ENCODE measurements at places on chromosomes 7 and 10.
A peak's percentile ranks its signal among the peaks of the same experiment; 100 is the strongest.

DNA sequence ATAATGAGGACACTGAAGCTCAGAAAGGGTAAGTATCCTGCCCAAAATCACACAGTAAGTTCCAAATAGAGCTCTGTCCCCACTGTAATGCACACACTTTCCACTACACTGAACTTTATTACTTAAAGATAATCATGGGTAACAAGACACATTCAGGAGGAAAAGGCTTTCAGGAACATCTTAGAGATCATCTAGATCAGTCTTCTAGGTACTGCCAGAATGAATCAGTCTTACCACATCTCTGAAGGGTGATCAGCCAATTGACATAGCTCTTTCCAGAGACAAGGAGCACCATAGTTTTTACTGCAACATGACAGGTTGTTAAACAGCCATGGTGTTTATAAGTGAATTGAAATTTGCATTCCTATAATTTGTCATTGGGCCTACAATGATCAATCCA lies 5.4 kb upstream of the HERPUD2 start:
- H3K4me3 ChIP-seq: no peak overlapping the region
- peaks cover 8% of the 10 kb centered on the region for H3K36me3 ChIP-seq
- H3K4me1 ChIP-seq: peaks cover 27% of the 10 kb centered on the region
- DNase-seq: no peak

DNA sequence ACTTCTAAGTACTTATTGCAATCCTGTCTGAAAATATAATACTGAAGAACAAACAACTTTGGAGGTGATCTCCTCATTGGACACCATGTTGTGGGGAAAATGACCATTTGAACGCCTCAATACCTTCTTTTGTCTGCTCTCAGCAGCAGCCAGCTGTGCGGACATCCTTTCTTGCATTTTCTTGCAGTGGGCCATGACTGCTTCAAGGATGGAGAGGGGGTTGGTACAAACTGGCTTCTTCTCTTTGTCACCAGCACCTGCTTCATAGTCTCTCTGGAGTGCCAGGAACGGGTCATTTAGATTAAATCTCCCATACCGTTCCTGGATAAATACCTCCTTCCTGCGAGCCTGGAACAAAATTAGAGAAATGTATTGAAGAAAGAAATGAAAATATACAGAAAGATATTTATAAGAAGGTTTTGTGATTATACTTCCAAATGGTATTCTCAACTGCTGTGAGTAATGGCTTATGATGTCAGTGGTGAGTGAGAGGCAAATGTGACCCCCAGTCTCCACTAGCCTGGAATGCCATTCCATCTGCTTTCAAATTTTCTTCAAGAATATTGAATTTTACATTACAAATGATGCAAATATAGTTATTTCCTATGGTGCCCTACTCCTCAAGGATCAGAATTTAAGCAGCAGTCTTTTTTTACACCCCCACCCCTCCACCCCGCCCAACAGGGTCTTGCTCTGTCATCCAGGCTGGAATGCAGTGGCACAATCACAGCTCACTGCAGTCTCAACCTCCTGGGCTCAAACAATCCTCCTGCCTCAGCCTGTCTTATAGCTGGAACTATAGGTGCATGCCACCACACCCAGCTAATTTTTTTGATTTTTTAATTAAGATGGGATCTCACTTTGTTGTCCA lies 62.4 kb downstream of the CTTNBP2 start:
- no peaks in the 10 kb centered on the region for H3K27me3 ChIP-seq
- no peak for DNase-seq
- H3K4me1 ChIP-seq: no peaks in the 10 kb centered on the region
- no peak overlapping the region for H3K4me3 ChIP-seq

DNA sequence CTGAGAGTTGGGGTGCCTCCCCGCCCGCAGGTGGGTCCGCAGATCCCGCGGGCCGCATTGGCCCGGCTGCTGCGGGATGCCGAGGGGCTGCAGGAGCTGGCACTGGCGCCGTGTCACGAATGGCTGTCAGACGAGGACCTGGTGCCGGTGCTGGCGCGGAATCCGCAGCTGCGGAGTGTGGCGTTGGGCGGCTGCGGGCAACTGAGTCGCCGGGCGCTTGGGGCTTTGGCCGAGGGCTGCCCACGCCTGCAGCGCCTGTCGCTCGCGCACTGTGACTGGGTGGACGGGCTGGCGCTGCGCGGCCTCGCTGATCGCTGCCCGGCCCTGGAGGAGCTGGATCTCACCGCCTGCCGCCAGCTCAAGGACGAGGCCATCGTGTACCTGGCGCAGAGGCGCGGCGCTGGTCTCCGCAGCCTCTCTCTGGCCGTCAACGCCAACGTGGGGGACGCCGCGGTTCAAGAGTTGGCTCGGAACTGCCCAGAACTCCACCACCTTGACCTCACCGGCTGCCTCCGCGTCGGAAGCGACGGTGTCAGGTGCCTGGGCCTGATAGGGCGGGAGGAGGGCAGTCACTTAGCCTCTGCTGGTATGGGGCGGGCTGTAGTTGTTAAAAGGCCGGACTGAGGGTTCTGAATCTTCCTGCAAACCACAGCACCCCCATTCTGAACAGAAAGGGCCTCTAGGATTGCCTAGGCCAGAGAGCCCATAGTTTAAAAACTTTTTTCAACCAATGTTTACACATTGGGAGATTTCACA lies 1.3 kb downstream of the FBXL15 start:
- H3K4me1 ChIP-seq: peaks cover 42% of the 10 kb centered on the region
- H3K36me3 ChIP-seq: peaks cover 17% of the 10 kb centered on the region

GRCh38 chr7:150891740-150892139 lies 39.4 kb downstream of the AOC1 start:
- H3K4me3 ChIP-seq: no peak overlapping the region
- H3K27ac ChIP-seq: no peak overlapping the region
- no peaks in the 10 kb centered on the region for H3K36me3 ChIP-seq
- no peak for DNase-seq
- H3K27me3 ChIP-seq: peaks cover 14% of the 10 kb centered on the region
- no peaks in the 10 kb centered on the region for H3K4me1 ChIP-seq

DNA sequence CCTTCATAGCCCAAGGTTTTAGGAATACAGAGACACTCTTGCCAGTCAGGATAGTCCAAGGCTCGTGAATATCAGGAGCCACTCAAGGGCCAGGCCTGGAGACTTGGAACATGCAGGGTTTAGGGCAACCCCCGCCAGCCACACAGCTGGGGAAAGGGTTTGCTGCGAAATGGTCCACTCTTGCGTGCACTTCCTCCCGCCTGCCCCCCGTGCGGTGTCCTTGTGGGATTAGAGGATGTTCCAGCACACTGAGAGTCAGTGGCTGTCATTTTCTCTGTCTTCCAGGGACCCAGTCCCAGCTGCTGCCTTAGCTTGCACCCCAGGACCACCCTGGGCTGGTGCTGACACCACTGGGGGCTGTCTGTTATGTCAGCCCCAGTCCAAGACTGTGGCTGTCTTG lies 38.5 kb downstream of the POR start:
- H3K27me3 ChIP-seq: no peaks in the 10 kb centered on the region
- no peak overlapping the region for H3K27ac ChIP-seq
- H3K36me3 ChIP-seq: peaks cover 6% of the 10 kb centered on the region
- no peak for DNase-seq
- H3K4me3 ChIP-seq: no peak overlapping the region

DNA sequence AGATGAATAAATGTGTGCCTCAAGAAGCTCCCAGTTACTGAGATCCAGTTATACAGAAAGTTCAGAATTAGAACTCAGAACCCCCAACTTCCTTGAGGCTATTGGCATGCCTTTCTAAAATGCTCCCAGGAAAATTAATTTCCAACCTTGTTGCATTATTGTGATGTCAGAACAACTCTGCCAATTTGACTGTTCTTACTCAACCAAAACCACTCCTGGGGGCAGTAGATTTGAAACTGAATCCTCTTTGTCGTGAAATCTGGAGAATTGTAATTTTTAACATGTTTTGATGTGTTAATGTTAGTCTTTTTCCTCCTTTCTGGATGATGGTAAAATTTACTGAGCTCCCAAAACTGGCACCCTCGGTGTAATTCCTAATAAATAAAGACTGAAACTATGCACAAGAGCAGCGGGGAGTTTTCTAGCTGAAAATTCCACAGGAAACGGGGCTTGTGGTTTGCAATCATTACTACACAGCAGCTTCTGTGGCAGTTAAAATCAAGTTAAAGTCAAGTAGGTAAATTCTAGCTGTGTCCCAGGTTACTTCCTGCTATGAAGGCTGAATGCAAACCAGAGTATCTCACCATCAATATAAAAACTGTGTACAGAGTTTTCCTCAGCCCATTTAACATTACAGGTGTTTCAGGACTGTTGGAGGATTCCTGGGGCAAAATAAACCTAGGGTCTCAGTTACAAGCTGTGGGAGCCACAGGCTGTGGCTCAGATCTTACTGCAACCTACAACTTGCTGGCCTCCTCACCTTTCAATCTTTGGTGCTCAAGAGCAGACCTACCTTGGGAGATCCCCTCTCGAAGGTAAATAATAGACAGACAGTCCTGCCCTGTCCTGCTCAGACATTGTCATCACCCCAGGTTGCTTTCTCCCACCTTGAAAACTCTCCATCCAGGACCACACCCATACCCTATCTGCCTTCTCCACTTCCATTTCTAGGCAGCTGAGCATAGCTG lies 156.3 kb upstream of the KMT2E start:
- H3K4me3 ChIP-seq: no peak overlapping the region
- no peak overlapping the region for H3K27ac ChIP-seq
- H3K4me1 ChIP-seq: peaks cover 13% of the 10 kb centered on the region
- DNase-seq: no peak
- no peaks in the 10 kb centered on the region for H3K36me3 ChIP-seq

GRCh38 chr7:137390076-137390475 lies 46.5 kb upstream of the PTN start:
- no peaks in the 10 kb centered on the region for H3K4me1 ChIP-seq
- no peak for DNase-seq
- no peaks in the 10 kb centered on the region for H3K36me3 ChIP-seq
- no peak overlapping the region for H3K27ac ChIP-seq
- no peak overlapping the region for H3K4me3 ChIP-seq

- no peak for DNase-seq
- H3K4me3 ChIP-seq: no peak overlapping the region
- peaks cover 1% of the 10 kb centered on the region for H3K36me3 ChIP-seq
- peaks cover 50% of the 10 kb centered on the region for H3K27me3 ChIP-seq
- peaks cover 9% of the 10 kb centered on the region for H3K4me1 ChIP-seq
Observed at GRCh38 chr7:148621563-148621962, 31.0 kb downstream of the C7orf33 start.

DNA sequence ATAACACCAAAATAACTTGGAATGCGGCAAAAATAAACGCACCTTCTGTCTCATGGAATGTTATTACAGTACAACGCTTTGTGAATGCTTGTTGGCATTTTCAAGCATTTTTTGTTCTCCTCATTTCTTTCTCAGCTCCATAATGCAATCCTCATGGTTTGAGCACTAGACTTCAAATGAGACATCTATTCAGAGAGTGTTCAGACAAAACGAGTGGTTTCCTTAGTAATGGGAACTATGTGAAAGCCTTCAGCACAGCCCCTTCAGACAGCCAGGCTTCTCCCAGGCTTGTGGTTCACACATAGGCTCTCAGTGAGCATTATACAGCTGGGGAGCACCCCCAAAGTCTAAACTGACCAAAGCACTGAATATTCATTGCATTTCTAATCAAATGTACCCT lies 8.6 kb upstream of the LRRN3 start:
- peak overlapping the region; percentile 93 for H3K27ac ChIP-seq
- H3K36me3 ChIP-seq: peaks cover 23% of the 10 kb centered on the region
- DNase-seq: peak; percentile 26
- H3K4me3 ChIP-seq: peak overlapping the region; percentile 58
- H3K27me3 ChIP-seq: no peaks in the 10 kb centered on the region
- peaks cover 78% of the 10 kb centered on the region for H3K4me1 ChIP-seq

DNA sequence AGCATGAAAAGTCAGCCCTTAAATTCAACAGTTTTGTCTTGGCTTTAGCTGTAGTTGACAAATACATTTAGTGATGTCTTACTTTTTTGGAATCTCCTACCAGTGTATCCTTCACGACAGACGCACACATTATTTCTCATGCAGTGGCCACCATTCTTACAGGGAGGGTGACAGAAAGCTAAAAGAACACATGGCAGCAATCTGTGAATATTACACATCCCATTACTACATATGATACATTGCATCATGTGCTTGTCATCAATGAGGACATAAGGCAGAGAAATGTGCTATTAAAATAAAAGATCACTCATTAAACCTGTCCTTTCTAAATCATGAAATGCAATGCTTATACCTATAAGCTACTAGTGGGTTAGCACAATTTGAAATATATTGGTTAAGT lies 66.6 kb downstream of the VWDE start:
- H3K4me3 ChIP-seq: no peak overlapping the region
- no peaks in the 10 kb centered on the region for H3K4me1 ChIP-seq
- H3K27ac ChIP-seq: no peak overlapping the region

DNA sequence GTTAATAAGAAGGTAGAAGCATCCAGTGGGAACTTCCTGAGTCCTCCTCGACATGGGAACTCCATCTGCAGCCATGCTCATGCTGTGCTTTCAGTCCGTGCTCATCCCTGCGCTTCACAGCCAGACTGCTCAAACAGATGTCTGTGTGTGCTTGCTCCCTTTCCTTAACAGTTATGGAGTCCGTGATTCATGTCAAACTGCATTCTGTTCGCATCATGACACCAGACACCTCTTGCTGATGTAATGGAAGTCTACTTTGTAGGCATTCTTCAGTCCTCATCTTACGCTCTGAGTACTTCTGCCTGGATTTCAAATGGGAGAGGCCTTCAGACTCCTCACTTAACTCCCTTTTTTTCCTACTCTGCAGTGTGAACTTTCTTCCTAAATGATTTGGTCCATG lies 304.9 kb downstream of the SUGCT start:
- H3K36me3 ChIP-seq: no peaks in the 10 kb centered on the region
- H3K27me3 ChIP-seq: no peaks in the 10 kb centered on the region
- H3K4me3 ChIP-seq: no peak overlapping the region

DNA sequence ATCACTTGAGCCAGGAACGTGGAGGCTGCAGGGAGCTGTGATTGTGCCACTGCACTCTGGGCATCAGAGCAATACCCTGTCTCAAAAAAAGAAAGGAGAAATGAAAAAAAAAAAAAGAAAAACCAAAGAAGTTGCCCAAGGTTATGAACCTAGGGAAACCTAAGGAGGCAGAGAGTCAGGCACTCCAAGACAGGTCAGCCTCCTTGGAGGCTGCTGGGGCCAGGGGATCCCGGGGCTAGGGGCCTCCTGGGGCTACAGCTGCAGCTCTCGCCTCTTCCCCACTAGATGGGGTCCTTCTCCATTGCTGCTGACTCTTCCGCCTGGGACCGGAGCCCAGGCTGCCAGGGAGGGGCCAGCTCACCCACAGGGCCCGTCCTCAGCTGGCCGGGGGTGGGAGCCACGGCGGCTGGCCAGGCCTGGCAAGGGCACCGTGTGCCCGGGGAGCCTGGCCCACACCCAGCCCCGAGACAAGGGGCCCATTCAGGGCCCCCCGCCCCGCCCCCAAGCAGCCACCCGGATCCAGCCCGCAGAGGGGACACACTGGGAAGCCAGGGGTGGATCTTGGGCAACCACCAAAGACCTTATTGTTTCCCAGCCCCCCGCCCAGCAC lies 1.7 kb upstream of the SPACDR start:
- H3K4me3 ChIP-seq: no peak overlapping the region
- peak overlapping the region; percentile 33 for H3K27ac ChIP-seq
- DNase-seq: no peak
- peaks cover 35% of the 10 kb centered on the region for H3K36me3 ChIP-seq
- no peaks in the 10 kb centered on the region for H3K27me3 ChIP-seq

GRCh38 chr7:81211204-81211933 lies 292.5 kb upstream of the SEMA3C start:
- H3K27me3 ChIP-seq: no peaks in the 10 kb centered on the region
- H3K36me3 ChIP-seq: no peaks in the 10 kb centered on the region
- no peak for DNase-seq
- H3K27ac ChIP-seq: no peak overlapping the region
- no peak overlapping the region for H3K4me3 ChIP-seq

Measured in activated naive CD4-positive, alpha-beta T cell treated with anti-CD3 and anti-CD28 coated beads, Interleukin-2, amount 10 ng/mL, durations not matched to agents 7 days and 5 days (primary cell).